NCI-H1105 (cell line): ENCODE measurements at places on chromosomes 3 and 15.

DNA sequence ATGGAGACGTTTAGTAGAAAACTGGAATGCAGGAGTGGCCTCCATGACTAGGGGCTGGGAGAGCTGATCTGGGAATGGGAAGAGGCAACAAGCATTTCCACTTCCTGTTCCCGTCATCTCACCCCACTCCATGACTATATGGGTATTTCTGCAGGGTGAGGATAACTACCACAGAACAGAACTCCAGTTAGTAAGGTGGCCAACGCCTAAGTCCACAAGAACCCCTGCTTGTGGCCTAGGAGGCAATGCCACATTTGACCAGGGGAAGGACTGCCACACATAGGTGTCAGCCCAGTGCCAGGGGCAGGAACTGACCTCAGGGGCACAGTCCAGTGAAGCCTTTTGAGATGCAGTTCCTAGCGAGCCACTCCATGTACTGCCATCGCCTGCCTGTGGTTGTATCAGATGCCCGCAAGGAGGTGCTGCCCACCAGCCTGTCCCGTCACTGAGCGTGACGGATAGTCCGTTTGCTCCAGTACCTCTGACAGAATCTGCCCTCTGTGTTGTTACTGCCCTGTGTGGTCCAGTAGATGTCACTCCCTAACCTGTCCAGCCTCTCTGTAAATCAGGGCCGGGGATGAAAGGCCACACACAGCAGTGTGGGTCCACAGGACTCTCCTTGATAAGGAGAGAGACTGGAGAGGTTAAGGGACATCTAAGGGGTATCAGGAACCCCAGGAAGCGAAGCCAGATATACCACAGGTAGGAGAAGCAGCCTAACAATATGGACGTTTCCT, 3.5 kb upstream of the MTFMT start:
- DNase-seq, result no peak

DNA sequence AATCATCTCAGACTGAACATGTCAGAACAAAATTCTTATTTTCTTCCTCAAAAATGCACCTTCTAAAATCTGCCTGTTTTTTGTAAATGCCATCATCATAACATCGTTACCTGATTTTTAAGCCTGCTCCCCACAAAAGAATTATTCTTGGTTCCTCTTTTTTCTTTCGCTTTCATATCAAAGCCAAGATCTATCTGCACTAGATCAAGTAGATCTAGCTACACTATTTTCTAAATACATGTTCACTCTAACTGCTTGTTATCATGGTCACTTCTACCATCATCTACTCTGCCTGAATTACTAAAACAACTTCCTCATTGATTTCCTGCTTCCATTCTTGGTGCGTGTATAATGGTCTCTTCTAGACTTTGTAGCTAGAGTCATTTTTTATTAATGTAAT, 217.7 kb downstream of the ARPP21 start:
- DNase-seq, result no peak

GRCh38 chr3:134072881-134073582, 43.3 kb upstream of the SLCO2A1 start:
- DNase-seq, result no peak

DNA sequence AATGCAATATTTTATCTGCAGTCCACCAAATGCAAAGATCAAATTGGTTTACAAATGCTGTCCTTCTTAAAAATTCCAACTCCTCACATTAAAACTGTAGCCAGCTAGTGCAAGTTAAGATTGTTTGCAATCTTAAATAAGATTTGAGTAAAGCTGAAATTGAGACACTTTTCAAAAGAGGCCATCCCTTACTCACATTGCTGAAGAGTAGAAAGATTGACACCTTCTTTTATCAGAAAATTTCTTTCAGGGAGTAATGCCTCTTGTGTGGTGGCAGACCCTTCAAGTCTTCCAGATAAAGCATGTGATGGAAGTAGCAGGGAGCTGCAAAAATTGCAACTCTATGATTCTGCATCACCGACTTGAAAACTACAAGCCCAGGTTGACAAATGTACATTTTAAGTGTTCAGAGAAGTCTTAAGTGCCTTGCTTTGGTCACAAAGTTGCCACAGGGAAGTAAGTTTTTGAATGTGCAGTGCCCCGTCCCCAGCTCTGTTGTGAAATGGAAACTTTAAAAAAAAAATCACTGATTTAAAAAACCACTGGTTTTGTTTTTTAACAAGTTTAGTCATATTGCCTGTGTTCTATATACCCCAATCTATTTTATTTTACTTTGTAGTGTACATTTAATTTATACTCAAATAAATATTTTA, 12.6 kb downstream of the CD86 start:
- no peak for DNase-seq

DNA sequence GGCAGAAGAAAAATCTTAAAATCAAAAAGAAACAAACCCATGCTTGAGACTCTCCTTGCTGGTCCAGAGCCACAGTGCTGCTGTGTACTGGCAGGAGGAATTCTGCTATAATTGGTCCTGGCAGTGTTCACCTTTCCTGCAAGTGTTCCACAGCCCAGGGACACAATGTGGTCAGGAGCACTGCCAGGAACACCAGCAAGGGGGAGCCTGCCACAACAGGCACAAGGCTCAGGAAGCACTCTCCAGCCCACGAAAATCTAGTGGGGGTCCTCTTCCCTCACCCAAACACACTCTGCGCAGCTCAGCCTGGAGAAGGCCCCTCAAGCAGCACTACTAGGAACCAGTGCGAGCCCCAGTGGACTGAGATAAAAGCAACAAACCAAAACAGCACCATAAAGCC, 92.9 kb downstream of the UBE3A start:
- DNase-seq, result no peak

GRCh38 chr3:34202975-34203374, 404.5 kb downstream of the PDCD6IP start:
- no peak for DNase-seq

GRCh38 chr3:138089091-138089490, 26.3 kb downstream of the DZIP1L start:
- DNase-seq, result no peak

GRCh38 chr3:175606650-175607318, 747.6 kb downstream of the NAALADL2 start:
- peak; percentile 56 for DNase-seq

- peak; percentile 11 for DNase-seq
These were observed 524.8 kb upstream of the TBL1XR1 start for GRCh38 chr3:177721864-177722785.

DNA sequence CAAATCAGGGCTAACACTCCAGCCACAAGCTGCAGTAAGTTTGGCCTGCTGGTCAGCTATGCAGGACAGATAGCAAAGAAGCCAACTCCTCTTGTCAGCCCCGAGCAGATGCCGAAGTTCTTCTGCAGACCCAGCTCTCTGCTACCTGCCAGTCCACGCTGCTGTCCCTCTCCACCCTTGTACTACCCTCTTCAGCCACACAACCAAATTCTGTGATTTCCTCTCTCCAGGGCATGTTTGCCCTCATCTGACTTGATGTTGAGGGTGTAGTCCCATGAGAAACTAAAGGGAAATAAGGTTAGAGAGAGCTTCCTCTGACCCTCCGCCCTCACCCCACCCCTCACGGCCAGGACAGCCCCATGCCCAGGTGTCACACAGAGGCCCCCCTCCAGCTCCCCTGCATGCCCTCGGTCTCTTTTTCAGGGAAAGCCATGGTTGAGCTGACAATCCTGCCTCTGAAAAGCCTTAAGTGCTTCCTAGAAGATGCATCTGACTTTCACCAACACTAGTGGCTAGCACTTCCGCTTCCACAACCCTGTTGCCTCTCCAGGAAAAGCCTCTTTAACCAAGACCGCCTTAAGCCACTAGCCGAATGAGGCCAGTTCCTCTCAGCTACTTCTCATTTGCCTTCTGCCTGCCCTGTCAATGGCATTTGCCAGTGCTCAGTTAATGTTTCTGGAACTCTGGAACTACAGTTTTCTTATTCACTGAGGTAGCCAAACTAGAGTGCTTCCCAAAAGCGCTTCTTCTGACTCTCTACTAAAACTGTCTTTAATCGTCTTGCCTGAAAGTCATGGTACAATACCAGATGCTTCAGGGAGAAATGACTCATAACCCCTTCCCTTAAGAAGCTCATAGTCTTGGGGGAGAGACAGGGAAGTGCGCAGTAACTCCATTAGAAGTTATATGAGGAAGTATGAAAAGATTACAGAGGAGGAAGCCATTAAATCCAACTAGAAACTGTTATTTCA, 300.4 kb upstream of the STT3B start:
- DNase-seq, result no peak

DNA sequence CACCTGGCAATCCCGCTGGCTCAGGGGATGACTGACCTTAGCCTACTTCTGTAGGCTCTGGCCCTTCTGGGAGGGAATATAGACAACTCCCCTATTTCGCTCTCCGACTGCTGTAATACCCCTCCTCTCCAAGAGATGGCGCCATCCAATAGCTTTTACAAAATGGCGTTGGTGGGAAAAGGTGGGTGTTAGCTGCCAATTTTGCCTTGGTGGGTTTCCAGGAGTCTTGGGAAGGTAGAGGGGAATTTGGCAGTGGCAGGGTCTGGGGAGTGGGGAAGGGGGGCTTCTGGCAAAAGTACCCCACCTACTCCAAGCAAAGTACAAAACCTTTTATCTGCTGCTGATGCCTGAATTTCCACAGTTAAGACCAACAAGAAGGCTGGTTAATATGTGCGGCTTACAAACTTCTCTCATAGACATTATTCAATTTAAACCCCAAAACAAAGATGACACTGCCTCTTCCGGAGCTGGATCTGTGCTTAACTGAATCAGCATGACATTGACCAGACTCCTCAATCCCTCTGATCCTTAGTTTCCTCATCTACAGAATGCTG, 62.1 kb downstream of the RASGRF1 start:
- DNase-seq, result peak; percentile 2

DNA sequence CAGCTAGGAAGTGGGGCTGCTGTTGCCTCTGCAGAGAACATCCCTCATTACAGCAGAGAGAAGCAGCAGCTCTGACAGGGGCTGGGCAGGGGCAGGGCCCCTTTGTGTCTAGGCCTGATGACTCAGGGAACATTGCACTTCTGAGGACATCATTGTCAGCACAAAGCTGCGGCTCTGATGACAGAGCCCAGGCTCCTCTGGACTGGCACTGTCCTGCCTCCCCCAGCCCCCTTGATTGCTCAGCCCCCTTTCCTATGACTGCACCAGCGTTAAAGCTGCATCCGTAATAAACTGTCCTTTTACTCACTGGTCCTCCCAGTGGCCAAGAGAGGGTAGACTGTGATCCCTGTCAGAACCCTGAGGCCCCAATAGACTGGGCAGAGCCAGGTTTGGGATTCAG, 18.3 kb downstream of the TRH start:
- no peak for DNase-seq

DNA sequence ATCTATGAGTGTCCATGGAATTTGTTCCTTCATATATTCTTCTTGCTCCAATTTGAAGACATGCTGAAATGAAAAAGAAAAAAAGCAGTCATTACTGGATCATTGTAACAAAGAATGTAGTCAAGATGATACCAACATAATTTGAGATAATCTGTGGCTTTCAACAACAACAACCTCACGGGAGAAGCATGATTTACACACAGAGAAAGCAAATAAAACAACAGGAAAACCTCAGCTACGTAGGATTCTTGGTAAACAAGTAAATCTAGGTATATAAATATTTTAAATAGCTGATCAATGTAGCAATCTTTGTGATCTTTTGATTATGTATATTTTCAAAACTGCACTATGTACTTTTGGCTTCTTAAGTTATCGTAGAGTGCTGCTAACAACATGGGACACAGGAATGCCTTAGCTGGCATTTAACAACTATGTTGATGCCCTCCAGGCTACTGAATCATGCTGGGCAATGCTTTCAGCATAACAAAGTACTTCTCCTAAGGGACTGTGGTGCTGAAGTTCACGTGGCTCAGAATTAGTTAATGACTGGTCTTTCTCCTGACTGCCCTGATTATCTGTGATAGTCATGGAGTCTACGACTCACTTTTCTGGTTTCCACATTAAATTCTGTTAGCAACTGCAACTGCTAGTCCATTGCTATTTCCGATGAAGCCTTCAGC, 96.5 kb upstream of the MYO5C start:
- DNase-seq, result no peak
